Right atrium auricular region (tissue), 2 donors: ENCODE measurements at places on chromosomes 12 and 14. TPM values are rescaled to one million over a fixed set of nuclear protein-coding genes. Genes with fewer than 3 reads are reported as not detected.
A peak's percentile ranks its signal among the peaks of the same experiment; 100 is the strongest.

CLEC4D gene
- not detected for total RNA-seq

DNA sequence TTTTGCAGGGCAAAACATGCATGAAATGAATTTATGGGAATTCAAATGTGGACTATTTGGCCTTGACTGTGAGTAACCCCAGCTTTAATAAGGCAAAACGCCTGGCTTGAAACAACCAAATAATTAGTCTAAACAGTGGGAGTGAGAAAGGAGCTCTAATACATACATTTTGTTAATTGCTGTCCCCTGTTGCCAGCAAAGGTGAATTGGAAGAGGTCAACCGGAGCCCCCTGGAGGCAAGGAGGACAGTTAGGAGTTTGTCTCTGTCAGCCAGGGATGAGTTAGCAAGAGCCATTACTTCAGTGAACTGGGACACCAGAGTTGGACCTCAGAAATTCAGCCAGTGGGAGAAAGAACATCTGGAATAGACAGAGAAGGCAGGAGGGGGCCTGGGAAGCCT, 17.4 kb downstream of the KRT76 start:
- no peaks in the 10 kb centered on the region for H3K27me3 ChIP-seq
- H3K27ac ChIP-seq, result no peak overlapping the region
- no peaks in the 10 kb centered on the region for H3K36me3 ChIP-seq
- no peak overlapping the region for H3K4me3 ChIP-seq
- DNase-seq, result no peak
- no peaks in the 10 kb centered on the region for H3K4me1 ChIP-seq

STAC3 gene
- 0.59 TPM for total RNA-seq

DNA sequence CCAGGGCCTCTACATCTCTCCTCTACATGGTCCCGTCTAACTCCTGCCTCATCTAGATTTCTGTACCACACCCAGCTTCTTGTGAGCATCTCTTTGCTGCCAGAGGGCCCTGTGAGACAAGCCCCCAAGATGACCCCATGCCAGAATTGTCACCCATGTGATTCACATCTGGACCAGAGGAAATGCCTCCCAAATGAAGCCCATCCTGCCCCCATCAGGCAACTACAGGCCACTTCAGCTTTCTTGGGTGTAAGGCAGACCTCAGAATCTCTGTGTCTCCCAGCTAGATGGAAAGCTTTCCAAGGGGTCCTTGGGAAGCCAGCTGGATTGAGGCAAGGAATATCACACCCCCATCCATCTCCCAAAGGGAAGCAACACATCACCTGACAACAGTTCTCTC, 9.3 kb upstream of the OAS3 start:
- DNase-seq, result no peak
- no peaks in the 10 kb centered on the region for H3K4me1 ChIP-seq
- H3K36me3 ChIP-seq, result no peaks in the 10 kb centered on the region
- no peak overlapping the region for H3K4me3 ChIP-seq
- no peaks in the 10 kb centered on the region for H3K27me3 ChIP-seq
- no peak overlapping the region for H3K27ac ChIP-seq

DNA sequence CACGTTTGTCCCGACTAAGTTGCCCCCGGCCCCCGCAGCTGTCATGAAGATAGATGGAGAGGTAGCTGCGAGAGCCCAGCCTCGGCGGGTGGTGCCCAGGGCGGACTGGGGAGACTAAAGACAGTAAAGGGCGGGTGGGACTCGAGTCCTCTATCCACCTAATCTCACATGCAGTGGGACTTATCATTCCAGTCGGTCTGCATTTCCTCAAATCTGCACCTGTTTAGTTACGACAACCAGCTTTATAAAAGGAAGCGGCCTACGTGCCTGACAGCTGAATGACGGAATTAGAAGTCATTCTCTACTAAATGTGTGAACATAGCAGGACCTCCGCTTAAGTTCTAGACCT, 109.8 kb upstream of the EGLN3 start:
- H3K4me1 ChIP-seq, result peaks cover 41% of the 10 kb centered on the region
- H3K27ac ChIP-seq, result peak overlapping the region; percentile 97
- H3K36me3 ChIP-seq, result no peaks in the 10 kb centered on the region
- no peaks in the 10 kb centered on the region for H3K27me3 ChIP-seq
- no peak for DNase-seq
- peak overlapping the region; percentile 48 for H3K4me3 ChIP-seq

TMEM63C gene
- not detected for total RNA-seq

E2F7 gene
- total RNA-seq, result not detected

DNA sequence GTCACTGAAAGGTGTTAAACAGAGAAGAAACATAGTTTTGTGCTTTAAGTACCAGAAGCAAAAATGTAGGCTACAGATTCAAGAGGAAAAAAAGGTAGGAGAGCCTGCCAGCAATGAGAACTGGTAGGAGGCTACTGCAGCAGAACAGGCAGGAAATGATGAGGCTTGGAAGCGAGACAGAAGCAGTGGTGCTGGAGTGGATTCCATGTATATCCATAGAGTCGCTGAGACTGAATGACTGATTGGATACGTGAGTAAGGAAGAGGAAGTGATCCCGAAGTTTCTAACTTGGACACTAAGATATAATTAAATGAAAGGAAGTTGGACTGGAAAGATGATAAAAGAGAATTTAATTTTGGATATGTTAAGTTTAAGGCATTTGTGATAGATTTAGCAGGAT, 45.0 kb upstream of the CCDC91 start:
- H3K27ac ChIP-seq, result no peak overlapping the region
- H3K4me3 ChIP-seq, result no peak overlapping the region
- no peak for DNase-seq
- H3K4me1 ChIP-seq, result no peaks in the 10 kb centered on the region

DNA sequence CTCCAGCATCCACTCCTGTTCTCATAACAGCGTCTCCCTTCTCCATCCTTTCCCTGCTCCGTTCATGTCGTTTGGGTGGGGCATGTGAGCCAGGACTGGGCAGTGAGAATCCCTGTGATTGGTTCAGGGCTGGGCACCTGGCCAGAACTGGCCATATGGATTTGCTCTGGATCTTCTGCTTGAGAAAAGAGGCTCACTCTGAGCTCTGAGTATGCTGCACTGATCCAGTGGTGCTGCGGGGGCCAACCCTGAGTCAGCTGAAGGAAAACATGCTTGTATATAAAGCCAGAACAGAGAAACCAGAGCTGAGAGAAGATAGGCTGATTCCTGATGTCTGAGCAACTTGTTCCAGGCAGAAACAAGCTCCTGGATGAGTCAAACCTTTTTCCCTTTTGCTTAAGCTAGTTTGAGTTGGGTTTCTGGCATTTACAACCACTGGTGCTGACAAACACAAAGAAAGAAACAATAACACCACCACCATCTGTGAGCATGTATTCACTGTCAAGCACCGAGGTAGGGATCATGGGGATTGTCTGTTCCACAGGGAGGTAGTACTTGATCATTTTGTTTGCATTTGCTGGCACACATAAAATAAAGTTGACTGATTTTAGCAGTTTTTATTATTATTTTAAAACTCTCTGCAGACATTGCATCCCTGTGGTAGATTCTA, 14.0 kb upstream of the HPD start:
- H3K36me3 ChIP-seq, result no peaks in the 10 kb centered on the region
- peak; percentile 65 for DNase-seq
- peak overlapping the region; percentile 0 for H3K27ac ChIP-seq
- H3K27me3 ChIP-seq, result no peaks in the 10 kb centered on the region
- H3K4me1 ChIP-seq, result no peaks in the 10 kb centered on the region

GRCh38 chr14:38150075-38150474, 57.6 kb upstream of the SSTR1 start:
- no peaks in the 10 kb centered on the region for H3K4me1 ChIP-seq
- no peak for DNase-seq
- no peak overlapping the region for H3K4me3 ChIP-seq
- no peaks in the 10 kb centered on the region for H3K36me3 ChIP-seq
- H3K27me3 ChIP-seq, result no peaks in the 10 kb centered on the region

TMEM132C gene
- total RNA-seq, result 5.3 TPM

DNA sequence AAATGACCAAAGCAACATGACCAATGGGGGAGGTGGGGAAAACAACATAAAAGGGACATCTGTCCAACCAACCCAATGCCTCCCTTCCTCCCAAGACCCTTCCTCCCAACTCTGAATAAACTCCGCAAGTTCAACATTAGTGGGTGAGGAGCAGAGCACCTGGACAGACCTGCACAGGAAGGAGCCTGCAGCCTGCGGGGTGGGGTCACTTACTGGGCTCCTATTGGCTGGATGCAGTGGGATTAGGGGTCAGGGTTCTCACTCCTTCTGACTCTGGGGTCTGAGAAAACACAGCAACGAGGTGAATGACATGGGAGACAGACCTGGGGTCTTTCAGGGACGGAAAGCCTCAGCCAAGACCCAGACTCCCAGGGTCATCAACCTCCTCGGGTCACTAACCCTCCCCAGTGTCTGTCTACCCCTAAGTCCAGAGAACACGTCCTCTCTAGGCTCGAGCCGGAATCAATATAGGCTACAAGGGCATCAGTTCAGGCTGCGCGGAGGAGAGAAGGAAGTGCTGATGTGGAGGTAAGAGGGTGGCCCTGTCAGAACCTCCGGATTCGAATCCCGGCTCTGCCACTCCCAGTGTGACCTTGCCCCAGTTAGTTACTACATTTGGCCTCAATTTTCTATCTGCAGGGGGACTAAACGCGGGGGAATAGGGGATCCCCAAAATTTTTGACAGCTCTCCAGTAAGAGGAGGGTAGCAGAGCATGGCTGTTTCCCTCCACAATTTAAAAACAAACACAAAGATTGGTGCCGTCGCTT, 860 bp downstream of the NDRG2 start:
- peak overlapping the region; percentile 85 for H3K4me3 ChIP-seq
- peaks cover 38% of the 10 kb centered on the region for H3K4me1 ChIP-seq
- no peaks in the 10 kb centered on the region for H3K27me3 ChIP-seq
- H3K27ac ChIP-seq, result peak overlapping the region; percentile 96

PTGDR gene
- 0.28 TPM for total RNA-seq

DNA sequence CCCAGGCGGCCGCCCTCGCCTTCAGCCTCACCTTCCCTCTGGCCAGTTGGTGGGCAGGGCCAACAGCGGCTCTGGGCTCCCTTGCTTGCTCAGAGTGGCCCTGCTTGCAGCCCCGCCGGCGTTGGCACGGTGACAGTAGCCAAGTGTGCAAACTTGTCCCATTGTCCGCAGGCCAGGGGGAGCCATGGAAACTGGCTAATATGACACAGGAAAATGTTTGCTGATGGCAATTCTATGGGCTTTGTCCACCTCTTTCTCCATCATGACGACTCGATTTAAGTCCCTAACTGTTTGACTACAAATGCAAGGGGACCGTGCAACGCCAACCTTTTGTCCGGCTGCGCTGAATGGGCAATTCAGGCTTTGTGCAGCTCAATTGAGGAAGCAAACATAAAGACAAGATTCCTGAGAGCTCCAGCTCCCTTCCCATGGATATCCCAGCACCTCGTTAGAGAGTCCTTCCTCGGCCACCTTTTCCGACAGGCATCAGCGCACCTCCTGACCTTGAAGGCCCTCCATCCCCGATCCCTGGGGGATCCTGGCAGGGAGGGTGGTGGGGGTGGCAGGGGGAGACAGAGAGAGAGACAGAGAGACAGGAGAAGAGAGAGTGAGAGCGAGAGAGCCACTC, 785 bp upstream of the FAM181A start:
- no peaks in the 10 kb centered on the region for H3K27me3 ChIP-seq
- no peak overlapping the region for H3K4me3 ChIP-seq
- H3K27ac ChIP-seq, result no peak overlapping the region
- DNase-seq, result no peak

RNASE7 gene
- not detected for total RNA-seq

GRCh38 chr14:67467134-67467533, 21.4 kb downstream of the TMEM229B start:
- no peak for DNase-seq
- H3K4me3 ChIP-seq, result no peak overlapping the region
- no peaks in the 10 kb centered on the region for H3K4me1 ChIP-seq
- no peaks in the 10 kb centered on the region for H3K27me3 ChIP-seq
- H3K27ac ChIP-seq, result no peak overlapping the region
- H3K36me3 ChIP-seq, result no peaks in the 10 kb centered on the region
